ENCODE measurements at places on chromosomes 12 and 14. TPM values are rescaled to one million over a fixed set of nuclear protein-coding genes. Genes with fewer than 3 reads are reported as not detected.

Gene LRRK2
- 43.5 TPM for total RNA-seq

DNA sequence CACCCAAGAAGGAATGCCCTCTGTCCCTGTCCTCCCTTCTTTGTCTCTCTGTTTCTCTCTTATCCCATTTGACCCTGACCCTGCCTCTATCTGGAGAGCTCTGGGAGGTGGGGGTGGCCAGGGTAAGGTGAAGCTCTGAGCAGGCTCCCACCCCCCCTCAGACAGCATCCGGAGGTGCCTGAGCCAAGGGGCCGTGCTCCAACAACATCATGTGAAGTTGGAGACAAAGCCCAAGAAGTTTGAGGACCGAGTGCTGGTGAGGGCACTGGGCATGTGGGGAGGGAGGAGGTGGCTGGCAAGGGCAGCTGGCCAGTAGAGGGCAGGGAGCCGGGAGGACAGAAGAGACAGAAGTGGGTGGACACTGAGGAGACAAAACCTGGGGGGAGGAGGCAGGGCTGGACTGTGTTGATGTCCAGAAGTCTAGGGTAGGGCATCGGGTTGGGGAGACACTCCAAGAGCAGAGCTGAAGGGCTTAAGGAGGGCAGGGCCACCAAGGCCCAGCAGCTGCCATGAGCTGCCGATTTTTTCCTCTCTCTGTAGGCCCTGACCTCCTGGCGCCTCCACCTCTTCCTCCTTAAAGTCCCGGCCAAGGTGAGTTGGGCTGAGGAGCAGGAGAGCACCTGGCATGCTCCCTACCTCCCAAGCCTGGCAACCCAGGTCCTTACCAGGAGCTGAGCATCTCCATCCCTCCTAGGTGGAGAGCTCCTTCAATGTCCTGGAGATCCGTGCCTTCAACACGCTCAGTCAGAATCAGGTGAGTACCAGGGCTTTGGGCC, 1.9 kb downstream of the CARMIL3 start:
- H3K27me3 ChIP-seq: no peaks in the 10 kb centered on the region
- H3K4me1 ChIP-seq: peaks cover 33% of the 10 kb centered on the region
- no peak overlapping the region for H3K4me3 ChIP-seq

Gene IFNG-AS1
- total RNA-seq: 0.10 TPM

- no peaks in the 10 kb centered on the region for H3K27me3 ChIP-seq
- DNase-seq: no peak
- H3K4me1 ChIP-seq: no peaks in the 10 kb centered on the region
- H3K36me3 ChIP-seq: no peaks in the 10 kb centered on the region
Observed at GRCh38 chr14:54845641-54846040, 57.0 kb downstream of the GCH1 start.

Measured in spinal cord (tissue), 10 donors.